ENCODE measurements at places on chromosomes 7 and 10.

GRCh38 chr10:90149563-90149962 is 448.2 kb downstream of the KIF20B start:
- no peak for DNase-seq

GRCh38 chr10:30756151-30756550 is 126.6 kb upstream of the LYZL2 start:
- DNase-seq, result no peak

DNA sequence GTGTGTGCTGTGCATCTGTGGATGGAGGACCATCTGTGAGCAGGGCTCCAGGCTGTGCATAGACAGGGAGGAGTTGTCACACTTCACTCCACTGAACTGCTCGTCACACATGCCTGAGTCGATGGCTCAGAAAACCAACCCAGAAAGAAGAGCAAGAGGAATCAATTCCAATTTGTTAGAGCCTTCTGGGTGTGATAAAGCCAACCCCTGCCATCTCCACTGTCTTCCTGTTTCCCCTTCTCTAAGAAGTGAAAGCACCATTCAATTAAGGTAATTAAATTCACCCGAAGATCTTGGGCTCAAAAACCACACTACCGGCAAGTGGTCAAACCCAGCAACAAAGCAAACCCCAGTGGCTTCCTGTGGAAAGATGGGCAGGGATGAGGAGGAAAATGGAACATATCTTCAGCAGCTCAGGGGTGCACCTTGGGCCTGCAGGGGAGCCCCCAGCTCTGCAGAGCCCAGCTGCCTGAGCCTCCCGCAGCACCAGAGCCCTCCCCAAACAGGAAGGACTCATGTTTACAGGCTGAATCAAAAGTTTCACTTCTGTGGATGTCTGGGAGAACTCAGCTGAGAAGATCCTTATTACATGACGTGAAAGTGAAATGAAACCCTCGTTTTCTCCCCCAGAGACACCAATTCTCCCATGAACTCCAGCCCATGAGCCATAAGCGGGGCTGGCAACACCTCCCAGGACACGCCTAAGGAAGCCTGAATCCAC is 10.9 kb downstream of the C10orf71 start:
- no peak for DNase-seq

DNA sequence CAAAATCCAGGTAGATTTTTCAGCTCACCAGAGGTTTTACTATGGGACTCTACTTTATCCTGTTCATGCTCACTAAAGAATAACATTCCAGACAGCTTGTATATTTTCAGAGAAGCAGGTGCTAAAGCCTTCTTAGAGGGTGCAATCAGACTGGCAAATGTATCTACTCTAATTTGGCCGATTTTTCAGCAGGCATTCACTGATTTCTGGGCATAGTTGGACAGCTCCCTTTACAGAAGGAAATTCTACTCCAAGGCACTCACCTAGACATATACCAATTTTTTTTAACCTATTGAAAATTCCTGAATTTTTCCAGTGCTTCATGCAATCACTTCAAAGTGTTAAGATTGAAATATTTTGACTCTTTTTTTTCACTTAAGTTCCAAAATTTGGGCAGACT is 3.8 kb upstream of the CNTNAP2 start:
- DNase-seq, result no peak

DNA sequence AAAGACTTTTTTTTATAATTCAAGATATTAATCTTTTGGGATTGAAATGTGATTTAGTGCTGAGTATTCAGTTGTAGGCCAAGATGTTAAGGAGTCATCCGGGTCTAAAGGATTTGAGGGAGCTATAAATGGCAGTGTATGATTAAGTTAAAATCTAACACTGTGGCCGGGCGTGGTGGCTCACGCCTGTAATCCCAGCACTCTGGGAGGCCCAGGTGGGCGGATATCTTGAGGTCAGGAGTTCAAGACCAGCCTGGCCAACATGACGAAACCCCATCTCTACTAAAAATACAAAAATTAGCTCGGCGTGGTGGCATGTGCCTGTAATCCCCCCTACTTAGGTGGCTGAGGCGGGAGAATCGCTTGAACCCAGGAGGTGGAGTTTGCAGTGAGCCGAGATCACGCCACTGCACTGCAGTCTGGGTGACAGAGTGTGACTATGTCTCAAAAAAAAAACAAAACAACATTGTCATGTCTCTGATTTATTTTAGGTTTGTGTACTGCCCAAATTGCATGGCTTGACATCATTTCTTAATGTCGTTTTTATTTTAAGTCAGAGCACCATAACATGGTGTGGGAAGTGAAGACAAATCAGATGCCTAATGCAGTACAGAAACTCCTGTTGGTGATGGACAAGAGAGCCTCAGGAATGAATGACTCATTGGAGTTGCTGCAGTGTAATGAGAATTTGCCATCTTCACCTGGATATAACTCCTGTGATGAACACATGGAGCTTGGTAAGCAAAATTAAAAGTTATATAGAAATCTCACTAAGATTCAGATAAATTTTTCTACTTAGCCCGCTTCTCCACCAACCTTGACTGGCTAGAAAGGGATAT is 10.7 kb downstream of the HBP1 start:
- DNase-seq, result no peak

GRCh38 chr10:110700947-110701616 is 56.9 kb downstream of the RBM20 start:
- no peak for DNase-seq

- DNase-seq, result no peak
Observed at GRCh38 chr7:157855016-157855415, 518.2 kb downstream of the DNAJB6 start.

- no peak for DNase-seq
Observed at GRCh38 chr7:73621168-73622063, 2.9 kb downstream of the MLXIPL start.

GRCh38 chr10:22969704-22970103 is 41.9 kb downstream of the ARMC3 start:
- no peak for DNase-seq

DNA sequence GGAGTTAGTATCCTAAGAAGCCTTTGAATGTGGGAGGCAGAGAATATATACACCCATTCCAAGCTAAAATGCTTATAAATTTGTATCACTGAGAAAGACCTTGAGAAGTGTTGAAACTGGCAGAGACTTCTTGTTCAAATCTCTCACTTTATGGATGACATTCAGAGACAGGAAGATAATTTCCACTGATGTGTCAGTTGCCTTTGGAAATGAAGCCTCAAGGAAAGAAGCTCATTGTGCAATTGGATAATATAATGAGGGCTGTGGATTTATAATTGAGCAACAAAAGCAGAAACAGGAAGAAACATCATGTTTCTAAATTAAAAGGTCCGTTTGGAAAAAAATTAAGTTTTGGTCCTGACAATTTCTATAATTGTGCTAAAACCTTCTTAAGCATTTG is 789.9 kb upstream of the IGFBP3 start:
- no peak for DNase-seq

Data from NCI-H2107 (cell line).